ENCODE measurements at places on chromosomes 12 and 14.
A peak's percentile ranks its signal among the peaks of the same experiment; 100 is the strongest.

- DNase-seq = no peak
These were observed 5.6 kb upstream of the SPPL3 start for GRCh38 chr12:120909633-120910298.

DNA sequence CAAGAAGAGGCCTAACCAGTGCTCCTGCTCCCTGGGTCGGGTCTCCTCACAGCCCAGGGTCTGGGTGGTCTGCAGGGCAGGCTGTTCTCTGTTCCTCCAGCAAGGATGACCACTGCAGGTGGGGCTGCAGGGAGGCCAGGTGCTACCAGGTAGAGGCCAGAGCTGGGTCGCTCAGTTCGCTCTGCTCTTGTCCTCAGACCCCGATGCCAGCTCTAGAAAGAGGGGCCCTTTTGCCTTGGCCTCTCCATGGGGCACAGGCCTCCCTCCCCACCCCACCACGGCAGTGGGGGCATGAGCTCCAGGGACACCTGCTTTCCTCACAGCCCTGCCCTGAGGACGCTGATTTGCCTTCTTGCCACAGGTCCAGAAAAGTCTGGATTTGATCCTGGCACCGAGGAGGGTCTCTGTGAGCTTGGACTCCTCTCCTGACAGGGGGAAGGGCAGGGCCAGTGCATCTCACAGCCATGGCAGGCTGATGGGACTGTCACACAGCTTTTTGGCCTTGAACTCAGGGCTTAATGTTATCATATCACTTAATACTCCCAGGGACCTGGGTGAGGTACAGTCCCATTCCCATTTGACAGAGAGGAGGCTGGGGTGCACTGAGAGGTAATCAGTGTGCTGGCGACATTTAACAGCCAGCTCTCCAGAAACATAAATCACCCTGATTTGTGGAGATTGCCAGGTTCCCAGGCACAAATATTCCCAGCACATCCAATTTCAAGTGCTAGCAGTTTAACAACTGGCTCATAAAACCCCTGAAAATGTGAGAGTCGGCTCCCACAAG is 273.0 kb upstream of the SFSWAP start:
- no peak for DNase-seq

DNA sequence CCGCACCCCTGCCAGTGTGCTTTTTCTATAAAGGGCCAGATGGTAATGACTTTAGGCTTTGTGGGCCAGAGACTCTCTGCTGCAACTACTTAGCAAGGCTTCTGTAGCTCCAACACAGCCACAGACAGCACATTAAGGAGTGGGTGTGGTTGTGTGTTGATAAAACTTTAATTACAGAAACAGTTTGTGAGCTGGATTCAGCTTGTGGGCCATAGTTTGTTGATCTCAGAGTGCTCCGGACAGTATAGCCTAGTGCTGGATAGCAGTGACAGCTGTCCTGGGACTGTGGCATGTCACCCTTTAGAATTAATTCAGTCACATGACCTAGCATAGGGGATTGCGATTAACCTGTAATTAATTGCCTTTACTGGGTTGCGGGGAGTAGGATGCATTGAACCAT is 109.7 kb downstream of the ZNF664 start:
- DNase-seq = no peak

DNA sequence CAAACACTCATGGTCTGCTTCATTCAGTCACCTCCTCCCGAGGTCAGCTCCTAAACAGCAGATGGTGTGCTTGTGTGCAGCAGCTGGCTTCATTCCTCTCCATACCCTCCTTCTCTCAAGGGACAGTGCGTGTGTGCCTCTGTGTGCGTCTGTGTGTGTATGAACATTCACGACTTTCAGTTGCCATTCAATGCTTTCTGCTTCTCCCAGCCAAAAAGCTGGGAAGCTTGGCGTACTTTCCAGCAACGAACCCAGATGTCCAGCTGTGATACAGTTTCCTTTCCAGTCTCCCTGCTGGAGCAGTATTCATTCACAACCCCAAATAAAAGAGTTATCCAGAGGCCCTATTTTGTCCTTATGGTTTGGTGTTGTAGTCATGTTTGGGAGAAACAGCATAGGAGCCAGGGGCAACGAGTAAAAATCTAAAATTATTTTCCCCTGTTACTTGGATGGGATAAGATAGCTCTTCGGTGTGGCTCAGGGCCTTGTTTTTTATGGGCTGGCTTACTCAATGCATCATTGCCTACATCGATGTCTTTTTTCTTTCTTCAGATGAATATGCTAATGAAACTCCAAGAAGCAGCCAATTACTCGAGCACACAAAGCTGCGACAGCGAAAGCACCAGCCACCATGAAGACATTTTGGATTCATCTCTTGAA is 379.3 kb downstream of the NAV3 start:
- DNase-seq = peak; percentile 59

- no peak for DNase-seq
These were observed 12.5 kb downstream of the ISM2 start for GRCh38 chr14:77485901-77486678.

DNA sequence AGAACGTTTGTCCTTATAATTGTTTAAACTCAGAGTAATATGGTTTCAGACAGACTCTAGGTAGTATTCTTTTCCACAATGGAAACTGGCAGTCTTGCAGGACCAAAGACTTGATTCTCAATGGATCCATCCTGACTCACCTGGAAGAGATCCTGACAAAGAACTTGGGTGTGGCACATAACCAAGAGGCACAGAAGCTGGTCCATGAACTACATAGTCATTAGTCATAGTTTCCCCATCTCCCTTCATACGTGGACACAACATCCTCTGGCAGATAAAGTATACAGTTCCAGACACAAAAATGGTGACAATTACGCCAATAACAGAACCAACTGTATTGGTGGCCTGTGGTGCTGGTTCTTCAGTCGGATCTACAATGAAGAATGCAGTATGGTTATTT is 55.8 kb downstream of the BCL2L14 start:
- no peak for DNase-seq

- DNase-seq = no peak
These were observed 4.9 kb downstream of the BMP4 start for GRCh38 chr14:53951627-53952303.

- no peak for DNase-seq
These were observed at the start of gene CLEC1A for GRCh38 chr12:10098791-10099190. Gene CLEC1A (minus strand): TSS chr12:10098985. CDS start chr12:10098922, 63 bp downstream.

DNA sequence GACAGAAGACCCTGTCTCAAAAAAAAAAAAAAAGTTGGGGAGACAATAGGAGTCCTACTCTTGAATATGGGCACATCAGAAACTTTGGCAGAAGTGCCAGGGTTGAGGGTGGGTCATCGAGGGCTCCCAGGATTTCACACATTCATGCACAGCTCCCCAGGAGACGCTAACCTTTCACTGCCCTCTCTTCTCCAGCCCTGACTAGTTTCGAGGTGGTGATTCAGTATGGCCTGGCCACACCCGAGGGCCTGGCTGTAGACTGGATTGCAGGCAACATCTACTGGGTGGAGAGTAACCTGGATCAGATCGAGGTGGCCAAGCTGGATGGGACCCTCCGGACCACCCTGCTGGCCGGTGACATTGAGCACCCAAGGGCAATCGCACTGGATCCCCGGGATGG is 29.4 kb upstream of the LRP1-AS start:
- DNase-seq = no peak
